ENCODE measurements at places on chromosomes 16 and 17. TPM values are rescaled to one million over a fixed set of nuclear protein-coding genes. Genes with fewer than 3 reads are reported as not detected.

Gene HS3ST3B1
- total RNA-seq = 40.5 TPM

DNA sequence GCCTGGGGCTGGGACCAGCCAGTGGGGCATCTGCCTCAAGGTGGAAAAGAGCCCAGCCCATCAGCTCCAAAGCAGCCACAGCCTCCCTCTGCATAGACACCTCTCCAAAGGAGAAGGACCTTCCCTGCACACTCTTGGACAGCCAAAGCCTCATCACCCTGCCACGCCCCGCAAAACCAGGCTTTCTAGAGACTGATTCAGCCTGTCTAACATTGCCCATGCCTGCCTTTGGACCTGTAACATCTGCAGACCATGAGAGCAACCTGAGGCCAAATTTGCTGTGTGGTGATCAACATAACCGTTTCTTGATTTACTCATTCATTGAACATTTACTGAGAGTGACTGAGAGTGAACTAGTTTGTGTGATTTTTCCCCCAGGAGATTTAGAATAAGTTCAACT is 219.7 kb upstream of the HSBP1 start:
- no peak for DNase-seq

DNA sequence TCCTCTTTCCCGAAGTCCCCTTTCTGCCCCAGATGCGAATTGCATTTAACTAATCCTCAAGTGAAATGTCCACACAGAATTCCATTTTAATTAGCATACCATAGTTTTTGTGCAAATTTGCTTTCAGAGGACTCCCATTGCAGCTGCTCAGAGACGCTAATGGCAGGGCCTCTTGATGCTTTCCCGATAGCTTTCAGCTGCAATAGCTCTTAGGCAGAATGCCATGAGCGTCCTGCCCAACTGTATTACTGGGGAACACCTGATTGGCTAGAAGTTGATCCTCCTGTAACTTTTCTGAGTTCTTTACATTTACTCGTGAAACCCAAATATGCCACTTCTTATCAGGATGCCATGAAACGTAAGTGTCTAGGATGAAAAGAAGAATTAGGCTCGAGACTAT is 203.0 kb downstream of the UTP18 start:
- DNase-seq = no peak

DNA sequence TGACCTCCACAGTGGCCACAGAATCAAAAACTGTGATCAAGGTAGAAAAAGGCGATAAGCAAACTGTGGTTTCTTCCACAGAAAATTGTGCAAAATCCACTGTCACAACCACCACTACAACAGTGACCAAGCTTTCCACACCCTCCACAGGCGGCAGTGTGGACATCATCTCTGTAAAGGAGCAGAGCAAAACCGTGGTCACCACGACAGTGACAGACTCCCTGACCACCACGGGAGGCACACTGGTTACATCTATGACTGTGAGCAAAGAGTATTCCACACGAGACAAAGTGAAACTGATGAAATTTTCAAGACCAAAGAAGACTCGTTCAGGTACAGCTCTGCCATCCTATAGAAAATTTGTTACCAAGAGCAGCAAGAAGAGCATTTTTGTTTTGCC is 83.6 kb downstream of the C17orf58 start:
- DNase-seq = no peak

- no peak for DNase-seq
Measured at GRCh38 chr16:82082543-82083244, 47.6 kb downstream of the HSD17B2 start.

Gene MFAP4
- not detected for total RNA-seq

DNA sequence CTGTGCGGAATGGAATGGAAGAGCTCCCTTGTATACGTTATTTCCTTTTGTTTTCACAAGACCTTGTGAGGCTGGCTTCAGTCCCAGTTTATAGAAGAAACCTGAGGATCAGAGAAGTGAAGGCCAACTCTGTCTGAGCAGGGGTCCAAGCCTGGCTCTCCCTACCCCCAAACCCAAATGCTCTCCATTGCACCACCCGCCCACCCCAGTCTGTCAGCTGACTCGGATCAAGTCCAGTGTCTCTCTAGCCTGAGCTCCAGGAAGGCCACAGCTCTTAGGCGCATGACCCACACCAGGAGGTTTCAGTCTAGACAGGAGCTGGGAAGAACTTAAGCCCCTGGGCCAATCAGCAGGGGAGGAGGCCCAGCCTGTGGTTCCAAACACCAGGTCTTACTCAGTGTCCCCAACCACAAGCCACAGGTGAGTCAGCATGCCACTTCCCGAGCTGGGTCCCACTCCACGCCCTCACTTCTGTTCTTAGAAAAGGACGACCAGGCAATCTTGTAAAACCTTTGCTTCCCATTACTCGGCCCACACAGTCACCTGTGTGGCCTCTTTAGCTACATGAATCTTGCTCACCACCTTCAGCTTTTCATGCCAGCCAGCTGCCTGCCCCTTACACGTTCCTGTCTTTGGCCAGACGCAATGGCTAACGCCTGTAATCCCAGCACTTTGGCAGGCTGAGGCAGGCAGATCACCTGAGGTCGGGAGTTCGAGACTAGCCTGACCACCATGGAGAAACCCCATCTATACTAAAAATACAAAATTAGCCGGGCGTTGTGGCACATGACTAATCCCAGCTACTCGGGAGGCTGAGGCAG is 27.8 kb downstream of the TK2 start:
- peak; percentile 79 for DNase-seq

GRCh38 chr16:15792563-15792971 is 64.3 kb downstream of the MYH11 start:
- no peak for DNase-seq

- DNase-seq = no peak
Measured at GRCh38 chr17:12730421-12730820, 58.9 kb upstream of the ARHGAP44 start.

DNA sequence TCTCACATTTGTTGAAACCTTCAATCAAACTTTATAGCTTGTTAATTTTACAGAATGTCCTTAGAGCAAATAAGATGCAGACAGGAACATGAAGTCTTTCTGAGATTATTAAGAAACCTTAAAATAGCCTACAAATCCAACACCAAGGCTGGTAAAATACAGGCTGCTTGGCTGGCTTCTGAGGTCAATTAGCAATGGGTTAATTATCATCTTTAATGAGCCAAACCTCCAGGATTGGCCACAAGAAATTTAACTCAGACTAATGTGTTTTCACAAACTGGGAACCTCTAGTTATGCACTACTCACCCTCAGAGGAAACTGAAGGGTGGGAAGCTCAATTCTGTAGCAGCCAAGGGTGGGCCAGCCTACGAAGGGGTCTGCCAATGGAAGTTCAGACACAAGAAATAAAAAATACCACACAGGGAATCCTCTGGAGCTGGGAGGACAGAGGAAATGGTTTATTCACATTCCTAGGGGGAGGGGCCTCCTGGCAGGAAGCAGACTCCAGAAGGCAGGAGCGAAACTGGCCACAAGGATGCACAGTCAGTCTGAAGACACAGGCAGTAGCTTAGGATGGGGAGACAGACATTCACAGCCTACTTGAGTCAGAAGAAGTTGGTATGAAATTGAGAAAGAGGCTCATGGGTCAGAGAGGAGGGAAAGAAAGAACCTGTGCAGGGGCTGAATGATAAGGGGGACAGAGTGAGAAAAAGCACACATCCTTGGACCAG is 36.1 kb downstream of the HIC1 start:
- DNase-seq = no peak

DNA sequence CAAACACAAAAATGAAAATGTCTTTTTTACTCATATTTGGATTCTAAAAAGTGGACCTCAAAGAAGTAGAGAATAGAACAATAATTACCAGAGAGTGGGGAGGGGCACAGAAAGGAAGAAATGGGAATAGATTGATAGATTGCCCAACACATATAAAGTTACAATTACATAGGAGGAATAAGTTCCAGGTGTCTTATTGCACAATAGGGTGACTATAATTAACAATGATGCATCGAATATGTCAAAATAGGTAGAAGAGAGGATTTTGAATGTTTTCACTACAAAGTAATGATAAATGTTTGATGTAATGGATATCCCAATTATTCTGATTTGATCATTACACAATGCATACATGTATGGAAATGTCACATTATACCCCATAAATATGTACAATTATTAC is 556.0 kb downstream of the CDH8 start:
- DNase-seq = no peak

- no peak for DNase-seq
Measured at GRCh38 chr16:53440125-53440524, 5.9 kb downstream of the RBL2 start.

Gene ANKS4B
- not detected for total RNA-seq

- DNase-seq = no peak
Measured at GRCh38 chr16:30785126-30786106, 1.6 kb downstream of the ZNF629 start.

DNA sequence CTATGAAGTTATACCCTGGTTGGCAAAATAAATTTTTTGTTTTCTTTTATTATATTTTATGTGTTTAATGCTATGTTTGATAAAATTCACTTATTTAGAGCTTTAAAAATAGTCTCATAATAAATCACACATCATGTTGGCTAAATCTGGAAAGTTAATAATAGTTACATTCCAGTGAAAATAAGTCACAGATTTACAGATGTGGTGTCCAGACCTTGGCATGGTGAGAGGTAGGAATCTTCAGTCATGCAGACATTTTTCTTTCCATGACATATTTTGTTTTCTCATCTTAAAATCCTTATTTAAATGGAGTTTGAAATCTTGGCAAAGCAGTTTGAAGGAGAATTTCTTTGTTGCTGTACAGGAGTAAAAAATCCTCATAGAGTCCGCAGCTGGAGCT is 48.1 kb upstream of the GOSR1 start:
- DNase-seq = no peak

GRCh38 chr17:75069783-75070182 is 18.0 kb upstream of the SLC16A5 start:
- no peak for DNase-seq

GRCh38 chr17:37650419-37651003 is 7.3 kb upstream of the DDX52 start:
- no peak for DNase-seq

DNA sequence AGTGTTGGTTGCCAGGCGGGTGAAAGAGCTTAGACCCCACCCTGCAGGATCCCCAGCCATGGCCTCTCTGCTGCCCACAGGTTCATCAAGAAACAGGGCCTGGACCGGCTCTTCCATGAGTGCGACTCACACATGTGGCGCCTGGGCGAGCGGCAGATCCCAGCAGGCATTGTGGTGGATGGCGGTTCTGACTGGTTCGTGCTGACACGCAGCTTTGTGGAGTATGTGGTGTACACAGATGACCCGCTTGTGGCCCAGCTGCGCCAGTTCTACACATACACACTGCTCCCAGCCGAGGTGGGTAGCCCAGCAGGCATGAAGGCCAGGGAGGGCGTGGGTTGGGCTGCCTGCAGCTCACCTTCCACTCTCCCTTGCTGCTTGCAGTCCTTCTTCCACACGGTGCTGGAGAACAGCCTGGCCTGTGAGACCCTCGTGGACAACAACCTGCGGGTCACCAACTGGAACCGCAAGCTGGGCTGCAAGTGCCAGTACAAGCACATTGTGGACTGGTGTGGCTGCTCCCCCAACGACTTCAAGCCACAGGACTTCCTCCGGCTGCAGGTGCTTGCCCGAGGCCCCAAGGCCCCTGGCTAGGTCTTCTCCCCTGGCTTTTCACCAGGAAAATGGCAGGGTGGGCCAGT is 9.9 kb downstream of the XYLT2 start:
- no peak for DNase-seq

Gene RNF151
- total RNA-seq = not detected

GRCh38 chr17:63364944-63365343 is 81.2 kb downstream of the CYB561 start:
- no peak for DNase-seq

- DNase-seq = peak; percentile 85
Measured at GRCh38 chr17:76199469-76199868, 40.8 kb downstream of the RNF157 start.

DNA sequence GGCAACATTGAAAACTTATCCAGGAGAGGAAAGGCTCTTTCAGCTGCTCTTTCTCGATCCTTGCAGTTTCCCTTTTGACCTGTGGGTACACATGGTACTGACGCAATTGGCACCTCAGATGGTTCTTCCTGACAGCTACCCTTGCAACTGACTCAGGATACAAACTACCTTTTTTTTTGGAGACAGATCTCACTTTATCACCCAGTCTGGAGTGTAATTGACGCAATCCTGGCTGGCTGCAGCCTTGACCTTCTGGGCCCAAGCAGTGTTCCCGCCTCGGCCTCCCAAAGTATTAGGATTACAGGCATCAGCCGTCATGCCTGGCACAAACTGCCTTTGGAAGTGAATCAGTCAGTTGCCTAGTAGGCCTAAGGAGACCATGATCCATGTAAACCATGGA is 607.2 kb downstream of the WWOX start:
- no peak for DNase-seq

GRCh38 chr17:80891397-80892018 is 100.1 kb upstream of the CHMP6 start:
- DNase-seq = peak; percentile 77

DNA sequence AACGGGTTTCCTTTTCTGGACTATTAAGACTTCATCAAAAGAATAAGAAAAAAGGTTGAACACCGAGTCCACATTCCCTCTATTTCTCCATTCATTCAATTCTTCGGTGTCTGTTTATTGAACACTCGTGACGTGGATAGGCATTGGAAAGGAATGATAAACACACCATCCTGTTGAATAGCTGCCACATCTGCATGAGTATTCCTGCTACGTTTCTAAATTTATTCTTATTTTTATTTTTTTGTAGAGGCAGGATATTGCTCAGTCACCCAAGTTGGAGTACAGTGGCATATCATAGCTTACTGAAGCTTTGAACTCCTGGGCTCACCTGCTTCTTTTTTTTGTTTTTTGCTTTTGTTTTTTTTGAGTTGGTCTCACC is 80.8 kb upstream of the CIBAR2 start:
- no peak for DNase-seq

GRCh38 chr17:50310455-50311111 is 35.3 kb upstream of the XYLT2 start:
- DNase-seq = no peak

Gene KRTAP1-1
- total RNA-seq = not detected

Gene C16orf54
- 143 TPM for total RNA-seq

DNA sequence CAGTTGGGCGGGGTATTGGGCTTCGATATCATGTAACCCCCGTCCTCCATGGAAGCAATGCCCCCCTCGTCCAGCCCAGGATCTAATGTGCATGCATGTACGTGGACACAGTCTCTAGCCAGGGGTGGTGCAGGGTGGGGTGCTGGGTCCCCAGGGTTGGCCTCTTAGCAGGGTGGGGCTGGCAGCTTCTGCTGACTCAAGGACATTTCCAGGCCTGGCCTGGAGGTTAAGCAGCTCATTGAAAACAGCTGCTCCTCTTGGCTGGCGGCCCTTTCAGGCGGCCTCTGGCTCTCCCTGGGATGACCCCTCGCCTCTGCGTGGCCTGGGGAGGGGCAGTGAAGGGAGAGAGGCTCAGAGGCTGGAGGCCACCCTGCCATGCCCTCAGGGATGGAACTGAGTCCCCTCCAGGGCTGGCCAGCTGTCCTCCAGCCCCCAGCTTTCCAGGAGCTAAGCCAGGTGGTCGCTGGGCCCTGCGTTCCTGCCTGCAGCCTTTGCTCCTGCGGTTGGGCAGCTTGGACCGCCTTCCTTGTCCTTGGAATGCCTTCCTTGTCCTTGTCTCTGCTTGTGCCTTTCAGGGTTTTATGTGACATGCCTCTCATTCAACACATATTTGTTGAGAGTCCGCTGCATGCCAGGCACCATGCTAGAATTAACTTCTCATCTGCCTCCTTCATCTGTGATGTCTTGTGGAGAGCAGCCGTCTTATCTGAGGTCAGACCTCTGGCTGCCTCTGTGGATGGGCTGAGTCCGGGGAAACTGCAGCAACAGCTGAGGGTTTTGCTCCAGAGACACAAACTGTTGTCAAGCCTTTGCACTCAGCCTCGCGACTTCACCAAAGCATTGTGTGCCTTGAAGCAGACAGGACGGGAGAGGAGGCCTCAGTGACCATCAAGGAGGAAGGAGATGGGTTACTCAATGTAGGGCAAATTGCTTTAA is 26.6 kb downstream of the MRC2 start:
- no peak for DNase-seq

Gene ZNF18
- total RNA-seq = 14.4 TPM
